Ascending aorta (tissue), 2 donors: ENCODE measurements at places on chromosomes 12 and 14. TPM values are rescaled to one million over a fixed set of nuclear protein-coding genes. Genes with fewer than 3 reads are reported as not detected.

DNA sequence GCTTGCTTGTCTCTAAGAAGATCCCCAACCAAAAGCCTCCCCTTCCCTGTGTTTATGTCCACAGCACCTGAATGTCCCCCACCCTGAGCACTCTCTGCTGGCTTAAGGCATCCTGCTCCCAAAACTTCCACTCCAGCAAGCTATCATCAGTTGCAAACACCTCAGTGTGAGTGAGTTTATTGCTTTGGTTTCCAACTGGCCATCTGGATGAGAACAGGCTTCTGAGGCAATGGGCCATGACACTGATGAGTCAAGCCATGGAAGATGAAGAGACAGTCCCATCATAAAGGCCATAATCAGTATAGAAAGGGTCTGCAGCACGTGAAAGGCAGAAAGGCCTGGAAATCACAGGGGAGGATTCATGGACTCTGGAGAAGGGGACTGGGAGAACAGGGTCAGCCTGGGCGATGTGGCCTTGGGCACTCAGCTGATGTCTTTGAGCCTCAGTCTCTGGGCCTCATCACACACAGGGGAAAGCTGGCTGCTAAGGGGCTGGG is 12.8 kb downstream of the CMKLR1 start:
- no peaks in the 10 kb centered on the region for H3K27me3 ChIP-seq
- no peak for DNase-seq
- H3K27ac ChIP-seq: no peak overlapping the region
- no peak overlapping the region for H3K4me3 ChIP-seq

DNA sequence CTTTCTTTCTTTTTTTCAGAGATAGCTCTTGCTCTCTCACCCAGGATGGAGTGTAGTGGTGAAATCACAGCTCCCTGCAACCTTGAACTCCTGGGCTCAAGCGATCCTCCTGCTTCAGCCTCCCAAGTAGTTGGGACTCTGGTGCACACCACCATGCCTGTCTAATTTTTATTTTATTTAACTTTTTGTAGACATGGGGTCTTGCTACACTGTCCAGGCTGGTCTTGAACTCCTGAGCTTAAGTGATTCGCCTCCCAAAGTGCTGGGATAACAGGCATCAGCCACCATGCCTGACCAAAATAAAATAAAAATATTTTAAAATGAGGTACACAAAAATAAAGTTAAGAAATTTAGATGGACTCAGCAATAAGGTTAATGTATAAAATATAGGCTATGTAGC is 5.1 kb upstream of the LEMD3 start:
- H3K27ac ChIP-seq: no peak overlapping the region
- H3K4me1 ChIP-seq: no peaks in the 10 kb centered on the region
- H3K36me3 ChIP-seq: no peaks in the 10 kb centered on the region

DNA sequence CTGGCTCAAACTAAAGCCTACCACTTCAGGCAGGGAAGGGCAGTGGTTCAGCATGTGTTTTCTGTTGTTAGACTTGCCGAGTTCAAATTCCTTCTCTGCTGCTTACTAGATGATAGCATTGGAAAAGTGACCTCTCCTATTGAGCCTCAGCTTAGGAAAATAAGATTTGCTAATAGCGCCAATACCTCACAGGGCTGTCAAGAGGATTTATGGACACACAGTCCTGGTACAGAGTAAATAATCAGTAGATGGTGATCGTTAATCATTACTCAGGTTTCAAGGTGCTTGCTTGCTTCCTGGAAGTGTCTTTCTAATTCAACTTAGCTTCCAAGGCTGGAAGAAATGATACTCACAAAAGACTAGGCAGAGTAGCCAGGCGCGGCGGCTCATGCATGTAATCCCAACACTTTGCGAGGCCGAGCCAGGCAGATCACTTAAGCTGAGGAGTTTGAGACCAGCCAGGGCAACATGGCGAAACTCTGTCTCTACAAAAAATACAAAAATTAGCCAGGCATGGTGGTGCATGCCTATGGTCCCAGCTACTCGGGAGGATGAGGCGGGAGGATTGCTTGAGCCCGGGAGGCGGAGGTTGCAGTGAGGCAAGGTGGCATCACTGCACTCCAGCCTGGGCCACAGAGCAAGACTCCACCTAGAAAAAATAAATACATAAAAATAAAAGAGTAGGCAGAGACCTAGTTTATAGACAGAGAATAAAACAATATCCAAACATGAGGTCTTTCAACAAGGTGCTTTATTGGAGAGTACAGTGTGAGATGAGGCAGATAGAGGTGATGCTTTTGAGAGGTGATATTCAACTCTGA is 6.0 kb downstream of the PLA2G1B start:
- no peak overlapping the region for H3K4me3 ChIP-seq
- H3K27ac ChIP-seq: no peak overlapping the region
- no peaks in the 10 kb centered on the region for H3K27me3 ChIP-seq
- H3K4me1 ChIP-seq: peaks cover 8% of the 10 kb centered on the region
- H3K36me3 ChIP-seq: no peaks in the 10 kb centered on the region

DNA sequence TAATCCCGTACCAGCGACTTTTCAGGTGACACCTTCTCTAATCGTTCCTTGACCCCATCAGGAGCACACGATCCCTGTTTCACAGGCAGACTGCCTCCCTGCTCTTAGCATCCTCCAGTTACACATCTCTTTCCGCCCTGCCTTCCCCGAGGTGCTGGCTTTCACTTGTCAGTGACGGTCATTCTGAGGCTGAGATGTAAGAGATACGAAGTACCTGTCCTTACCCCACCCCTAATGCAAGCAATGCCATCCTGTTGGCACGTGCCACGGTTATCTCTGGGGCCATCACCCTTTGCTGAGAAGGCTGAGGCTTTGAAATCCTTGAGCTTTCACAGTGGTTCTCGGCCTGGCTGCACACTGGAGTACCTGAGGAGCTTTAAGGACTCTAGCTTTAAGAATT is 24.4 kb downstream of the B4GALNT3 start:
- H3K36me3 ChIP-seq: no peaks in the 10 kb centered on the region
- no peaks in the 10 kb centered on the region for H3K27me3 ChIP-seq
- H3K27ac ChIP-seq: no peak overlapping the region
- no peak for DNase-seq
- no peak overlapping the region for H3K4me3 ChIP-seq
- peaks cover 3% of the 10 kb centered on the region for H3K4me1 ChIP-seq

GRCh38 chr14:36105401-36105800 is 71.1 kb downstream of the PTCSC3 start:
- no peaks in the 10 kb centered on the region for H3K36me3 ChIP-seq
- DNase-seq: no peak
- H3K4me1 ChIP-seq: no peaks in the 10 kb centered on the region
- no peaks in the 10 kb centered on the region for H3K27me3 ChIP-seq

- H3K36me3 ChIP-seq: peaks cover 81% of the 10 kb centered on the region
- H3K4me1 ChIP-seq: no peaks in the 10 kb centered on the region
- no peaks in the 10 kb centered on the region for H3K27me3 ChIP-seq
- DNase-seq: no peak
- H3K4me3 ChIP-seq: no peak overlapping the region
Measured at GRCh38 chr12:103780093-103780440, 61.0 kb downstream of the NT5DC3 start.

Gene YBX3
- total RNA-seq: 326 TPM

Gene LIN7A
- 4.6 TPM for total RNA-seq

Gene RASSF8
- total RNA-seq: 92.1 TPM

Gene MEG3
- total RNA-seq: 105 TPM

Gene PROX2
- total RNA-seq: not detected

Gene DPF3
- 0.11 TPM for total RNA-seq

Gene CCDC175
- total RNA-seq: not detected

Gene C12orf75
- 56.5 TPM for total RNA-seq
